ENCODE measurements at places on chromosomes 5 and 9.

DNA sequence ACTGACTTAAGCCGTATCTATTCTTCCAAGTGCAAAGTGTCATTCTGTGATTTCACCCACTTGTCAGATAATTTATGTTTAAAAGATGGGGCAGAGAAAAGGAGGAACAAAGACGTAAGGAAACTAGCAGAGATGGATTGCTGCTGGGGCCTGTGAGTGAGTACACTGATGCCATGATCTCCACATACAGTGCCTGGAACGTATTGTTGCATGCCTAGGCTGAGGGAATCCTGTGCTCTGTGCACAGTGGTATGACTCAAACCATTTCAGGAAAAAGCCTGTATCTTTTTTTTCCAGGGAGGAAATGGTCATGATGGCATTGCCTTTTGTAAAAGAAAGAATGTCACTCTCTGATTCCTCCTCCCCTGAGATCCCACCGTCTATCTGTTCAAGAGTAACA, 359.5 kb upstream of the ADAMTS16 start:
- DNase-seq = no peak

GRCh38 chr9:82466616-82467260, 478.2 kb downstream of the SPATA31D1 start:
- DNase-seq = no peak

DNA sequence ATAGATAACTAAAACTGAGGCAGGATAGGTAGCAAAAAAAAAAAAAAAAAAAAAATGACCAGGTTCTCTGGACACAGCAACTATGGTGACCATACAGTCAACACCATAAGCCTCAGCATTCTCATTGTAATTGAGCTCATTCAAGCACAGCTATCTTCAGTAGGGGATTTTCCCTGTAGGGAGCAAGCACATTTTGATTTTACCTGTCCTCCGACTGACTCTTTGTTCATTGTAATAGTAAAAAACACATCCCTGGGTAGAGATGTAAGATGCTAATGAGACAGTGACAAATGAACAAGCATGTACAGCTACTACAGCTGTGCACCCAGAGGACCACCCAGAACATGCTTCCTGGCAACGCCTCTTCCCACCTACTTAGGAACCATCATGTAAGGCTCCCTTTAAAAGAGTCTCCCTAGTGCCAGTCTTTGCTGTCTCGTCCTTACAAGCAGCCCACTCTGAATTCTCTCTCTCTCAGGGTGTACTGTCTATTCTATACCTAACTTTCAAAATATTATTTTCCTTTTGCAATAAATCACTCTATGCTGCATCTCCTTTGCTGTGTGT, 65.0 kb upstream of the FBXW11 start:
- DNase-seq = no peak

DNA sequence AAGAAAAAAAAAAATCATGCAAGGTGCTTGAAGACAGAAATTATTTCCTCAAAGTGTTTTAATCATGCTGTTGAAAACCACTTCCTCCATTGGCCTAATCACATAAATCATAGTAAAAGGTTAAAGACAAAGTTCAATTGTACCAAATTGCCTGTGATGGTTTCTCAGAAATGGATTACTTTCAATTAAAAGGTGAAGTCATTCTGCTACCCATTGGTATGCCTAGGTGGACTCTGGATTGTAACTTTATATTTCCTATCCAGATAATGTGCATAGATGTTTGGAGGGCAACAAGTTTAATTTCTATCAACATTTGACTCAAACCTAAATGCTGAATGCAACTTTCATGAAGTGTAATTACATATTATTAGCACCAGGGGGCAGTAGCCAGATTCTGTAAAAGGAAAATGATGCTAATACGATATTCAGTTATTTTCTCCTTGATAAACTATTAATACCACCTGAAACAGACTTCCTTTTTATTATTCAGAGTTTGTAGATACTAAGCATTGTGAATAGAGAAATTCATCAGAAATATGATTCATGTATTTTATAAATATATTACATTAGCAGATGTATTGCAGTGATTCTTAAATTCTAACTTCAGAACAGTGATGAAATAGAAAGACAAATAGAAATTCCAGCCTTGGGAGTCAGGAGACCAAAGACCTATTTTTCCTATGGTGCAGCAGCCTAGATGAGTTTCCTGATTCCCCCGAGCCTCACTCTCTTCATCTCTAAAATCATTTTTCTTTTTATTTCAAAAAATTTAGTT, 148.2 kb downstream of the CAAP1 start:
- no peak for DNase-seq

GRCh38 chr5:67934976-67935375, 280.6 kb upstream of the PIK3R1 start:
- no peak for DNase-seq

- DNase-seq = no peak
Measured at GRCh38 chr5:15383469-15383868, 116.5 kb upstream of the FBXL7 start.

DNA sequence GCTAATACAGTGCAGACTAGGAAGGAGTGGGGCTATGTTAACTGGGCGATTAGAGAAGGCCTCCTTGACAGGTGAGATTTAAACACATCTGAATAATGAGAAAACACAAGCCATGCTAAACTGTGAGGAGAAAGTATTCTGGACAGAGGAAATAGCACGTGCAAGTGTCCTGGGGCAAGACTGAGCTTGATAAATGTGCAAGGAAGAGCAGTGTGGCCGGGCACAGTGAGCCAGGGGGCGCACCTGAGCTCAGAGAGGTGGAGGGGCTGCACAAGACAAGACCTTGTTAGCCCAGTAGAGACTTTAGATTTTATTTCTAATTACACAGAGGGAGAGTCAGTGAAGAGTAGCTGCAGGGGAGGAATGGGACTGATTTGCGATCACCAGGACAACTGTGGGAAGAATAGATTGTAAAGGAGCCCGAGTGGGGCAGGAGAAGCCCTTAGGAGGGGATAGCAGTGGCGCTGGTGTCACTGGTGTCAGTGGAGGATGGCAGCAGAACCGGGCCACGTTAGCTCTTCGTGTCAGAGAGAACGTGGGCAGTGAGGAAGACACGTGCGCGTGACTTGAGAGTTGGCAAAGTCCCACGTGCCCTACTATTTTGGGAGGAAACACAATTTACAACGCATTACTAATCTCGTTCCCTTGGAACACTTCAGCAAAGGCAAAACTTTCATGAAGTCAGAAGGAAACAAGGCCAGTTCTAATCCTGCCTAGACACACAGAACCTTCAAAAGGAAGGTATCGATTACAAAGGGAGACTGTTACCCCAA, 17.9 kb upstream of the C5orf47 start:
- no peak for DNase-seq

DNA sequence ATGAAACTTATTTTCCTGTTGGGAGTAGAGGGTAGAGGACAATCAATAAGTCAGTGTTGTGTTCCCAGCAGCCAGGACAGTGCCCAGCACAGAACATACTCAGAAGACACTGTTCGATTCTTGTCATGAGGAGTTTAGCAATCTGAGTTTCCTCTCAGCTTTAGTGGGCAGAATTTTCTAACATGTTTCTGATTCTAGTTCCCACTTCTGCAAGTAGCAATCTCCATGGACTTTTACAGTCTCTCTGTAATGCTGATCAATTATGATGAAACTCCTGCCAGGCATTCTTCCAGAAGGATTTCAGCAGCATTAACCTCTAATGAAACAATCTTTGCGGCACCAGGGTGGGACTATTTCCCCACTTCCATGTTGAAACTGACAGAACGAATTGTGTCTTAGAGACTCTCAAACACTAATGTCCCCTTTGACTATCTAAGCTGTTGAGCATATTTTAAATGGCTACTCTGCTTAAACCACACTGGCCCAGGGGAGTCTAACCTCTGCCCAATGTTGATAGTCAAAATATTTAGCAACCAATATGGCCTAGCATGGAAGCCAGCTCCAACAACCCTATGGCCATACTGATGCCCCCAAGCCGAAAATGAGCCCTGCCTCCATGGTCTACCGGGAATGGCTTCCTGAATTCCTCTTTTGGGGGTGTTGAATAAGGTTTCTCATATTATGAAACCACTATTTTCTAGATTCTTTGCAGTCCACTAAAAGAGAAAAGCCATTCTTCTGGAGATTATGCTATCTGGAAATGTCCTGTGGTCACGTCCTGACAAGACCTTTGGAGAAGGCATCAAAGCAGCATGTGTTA, 484.3 kb downstream of the BNC2 start:
- no peak for DNase-seq

GRCh38 chr5:76236684-76237083, 153.5 kb downstream of the SV2C start:
- no peak for DNase-seq

GRCh38 chr5:103867857-103868598, 305.4 kb upstream of the NUDT12 start:
- no peak for DNase-seq

DNA sequence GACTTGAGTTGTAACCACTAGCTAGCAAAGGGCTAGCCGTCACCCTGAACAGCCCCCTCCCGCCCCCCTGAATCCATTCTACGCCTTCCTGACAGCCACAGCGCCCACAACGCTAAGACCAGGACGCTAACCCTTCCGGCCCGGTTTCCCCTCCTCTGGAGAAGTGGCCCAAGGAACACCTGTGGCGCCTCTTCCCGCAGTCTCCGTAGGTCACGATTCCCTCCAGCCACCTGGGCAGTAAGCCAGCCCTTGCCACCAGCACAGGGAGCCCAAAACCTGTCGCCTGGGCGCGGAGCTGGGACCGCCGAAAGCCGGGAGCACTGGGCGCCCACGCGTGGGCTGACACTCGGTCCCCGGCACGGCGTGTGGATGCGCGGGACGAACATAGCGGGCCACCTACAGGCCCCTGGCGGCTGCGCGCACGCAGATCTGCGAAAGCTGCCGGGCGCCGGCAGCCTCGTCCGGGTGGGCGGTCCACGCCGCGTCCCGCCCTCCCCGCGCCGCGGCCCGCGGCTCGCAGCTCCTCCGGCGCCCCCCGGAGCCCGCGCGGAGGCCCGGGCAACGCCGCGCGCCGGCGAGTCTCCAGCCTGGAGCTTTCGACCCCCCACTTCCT, 596 bp downstream of the IRF1 start:
- DNase-seq = no peak

DNA sequence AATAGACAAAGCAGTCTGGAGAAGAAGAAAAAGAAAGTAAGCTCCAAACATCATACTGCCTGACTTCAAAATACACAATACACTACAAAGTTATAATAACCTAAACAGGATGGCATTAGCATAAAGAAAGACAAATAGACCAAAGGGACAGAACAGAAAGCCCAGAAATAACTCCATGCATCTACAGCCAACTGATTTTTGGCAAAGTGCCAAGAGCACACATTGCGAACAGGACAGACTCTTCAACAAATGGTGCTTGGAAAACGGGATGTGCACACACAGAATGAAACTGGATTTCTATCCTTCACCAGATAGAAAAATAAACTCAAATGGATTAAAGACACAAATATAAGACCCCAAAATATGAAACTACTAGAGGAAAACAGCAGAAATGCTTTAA, 66.6 kb upstream of the SPATA31E1 start:
- DNase-seq = no peak

DNA sequence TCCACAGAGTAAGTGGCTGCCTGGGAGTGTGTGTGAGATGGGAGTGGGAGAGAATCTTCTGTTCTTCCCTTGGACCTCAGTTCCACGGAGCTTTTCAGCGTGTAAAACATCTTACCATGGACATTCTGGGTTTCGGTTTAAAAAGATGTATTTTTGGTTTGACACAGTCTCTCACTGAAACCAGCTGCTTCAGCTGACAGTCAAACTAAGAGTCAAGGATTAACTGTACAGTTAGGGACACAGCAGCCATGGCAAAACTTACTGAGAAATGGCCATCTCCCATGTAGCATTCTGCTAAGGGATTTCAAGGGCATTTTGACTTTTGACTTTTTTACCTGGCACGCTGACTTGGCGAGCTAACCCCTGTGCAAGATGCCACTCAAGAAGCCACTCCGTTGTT, 93.8 kb upstream of the IL12B start:
- no peak for DNase-seq

DNA sequence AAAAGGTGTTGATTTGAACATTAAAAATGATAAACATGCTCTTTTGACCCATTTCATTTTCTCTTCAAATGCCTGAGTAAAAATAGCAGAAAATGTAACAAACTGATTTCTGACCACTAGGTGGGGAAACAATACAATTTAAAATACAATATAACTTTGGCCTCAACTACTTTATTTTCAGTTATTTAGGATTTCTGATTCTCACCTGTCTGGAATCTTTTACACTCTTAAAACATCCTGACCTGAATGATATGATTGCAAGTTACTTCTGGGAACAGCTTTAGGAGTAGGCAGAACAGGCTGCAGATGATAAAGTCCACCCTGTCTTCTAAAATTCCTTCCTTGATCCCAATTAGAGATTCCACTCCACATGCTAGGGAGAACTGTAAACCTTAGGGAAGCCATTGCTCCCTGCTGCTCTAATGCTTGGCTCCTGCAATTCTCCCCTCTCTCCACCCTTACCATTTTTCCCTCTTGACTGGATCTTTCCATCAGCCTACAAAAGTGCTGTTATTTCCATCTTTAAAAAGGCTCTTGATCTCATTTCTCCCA, 70.3 kb downstream of the FYB1 start:
- no peak for DNase-seq

GRCh38 chr5:178462816-178463215, 127.4 kb downstream of the COL23A1 start:
- peak; percentile 68 for DNase-seq

- DNase-seq = no peak
Measured at GRCh38 chr9:111258209-111258874, 71.7 kb downstream of the OR2K2 start.

GRCh38 chr5:41219658-41220269, 6.4 kb upstream of the C6 start:
- no peak for DNase-seq

DNA sequence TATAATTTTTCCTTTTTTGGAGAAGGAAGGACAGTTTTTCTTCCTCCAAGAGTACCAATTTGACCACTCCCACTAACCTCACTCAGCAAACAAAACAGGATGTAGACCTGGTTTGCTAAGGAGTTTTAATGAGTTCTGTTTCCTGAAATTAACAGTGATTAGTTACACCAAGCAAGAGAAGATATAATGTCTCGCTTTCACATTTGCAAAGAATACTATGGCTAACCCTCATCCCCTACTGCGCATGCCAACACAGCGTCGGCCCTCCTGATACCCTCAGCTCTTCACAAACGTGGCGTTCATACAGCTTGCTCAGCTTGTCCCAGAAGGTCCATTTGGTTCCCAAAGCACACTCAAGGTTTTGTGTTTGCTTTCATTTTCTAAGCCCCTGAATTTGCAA, 41.9 kb upstream of the IPPK start:
- no peak for DNase-seq

- no peak for DNase-seq
Measured at GRCh38 chr5:77743181-77743580, 33.0 kb downstream of the TBCA start.

GRCh38 chr9:13915591-13916301, 398.2 kb downstream of the NFIB start:
- DNase-seq = no peak

DNA sequence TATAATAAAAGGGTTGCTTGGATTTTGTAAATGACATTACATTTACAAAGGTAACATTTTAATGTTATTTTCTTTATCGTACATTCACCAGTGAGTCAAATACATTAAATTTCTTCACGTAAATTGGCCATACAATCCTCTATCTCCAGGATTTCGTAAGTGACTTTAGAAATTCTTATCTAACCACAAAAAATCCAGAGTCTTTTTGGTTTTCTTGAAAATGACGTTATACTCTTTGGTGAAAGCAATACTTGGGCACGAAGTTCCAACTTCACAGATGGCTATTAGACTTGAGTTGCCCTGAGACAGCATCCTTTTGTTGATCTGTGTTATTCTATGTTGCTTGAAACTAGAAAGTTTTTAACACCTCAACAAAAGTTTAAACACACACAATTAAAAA, 87.4 kb upstream of the CDH10 start:
- no peak for DNase-seq

All from epithelial cell of proximal tubule (primary cell).